Neuronal stem cell (in vitro differentiated cells): ENCODE measurements at places on chromosomes 6 and 20.
A peak's percentile ranks its signal among the peaks of the same experiment; 100 is the strongest.

GRCh38 chr6:136244061-136244616 is 6.0 kb downstream of the MTFR2 start:
- H3K4me3 ChIP-seq, result no peak overlapping the region
- H3K27me3 ChIP-seq, result no peaks in the 10 kb centered on the region
- no peak for DNase-seq
- no peaks in the 10 kb centered on the region for H3K36me3 ChIP-seq
- no peak overlapping the region for H3K27ac ChIP-seq
- H3K4me1 ChIP-seq, result no peaks in the 10 kb centered on the region

GRCh38 chr6:43931201-43931600 is 161.2 kb downstream of the VEGFA start:
- no peak overlapping the region for H3K27ac ChIP-seq
- peaks cover 21% of the 10 kb centered on the region for H3K4me1 ChIP-seq
- no peaks in the 10 kb centered on the region for H3K27me3 ChIP-seq
- DNase-seq, result no peak
- no peaks in the 10 kb centered on the region for H3K36me3 ChIP-seq
- no peak overlapping the region for H3K4me3 ChIP-seq

GRCh38 chr6:44238687-44239350 is 8.1 kb upstream of the HSP90AB1 start:
- no peak overlapping the region for H3K27ac ChIP-seq
- peaks cover 2% of the 10 kb centered on the region for H3K36me3 ChIP-seq
- DNase-seq, result no peak
- H3K27me3 ChIP-seq, result no peaks in the 10 kb centered on the region
- peaks cover 14% of the 10 kb centered on the region for H3K4me1 ChIP-seq

- DNase-seq, result no peak
- no peak overlapping the region for H3K4me3 ChIP-seq
- H3K36me3 ChIP-seq, result no peaks in the 10 kb centered on the region
- no peak overlapping the region for H3K27ac ChIP-seq
These were observed 536.7 kb upstream of the JARID2 start for GRCh38 chr6:14709066-14709670.

DNA sequence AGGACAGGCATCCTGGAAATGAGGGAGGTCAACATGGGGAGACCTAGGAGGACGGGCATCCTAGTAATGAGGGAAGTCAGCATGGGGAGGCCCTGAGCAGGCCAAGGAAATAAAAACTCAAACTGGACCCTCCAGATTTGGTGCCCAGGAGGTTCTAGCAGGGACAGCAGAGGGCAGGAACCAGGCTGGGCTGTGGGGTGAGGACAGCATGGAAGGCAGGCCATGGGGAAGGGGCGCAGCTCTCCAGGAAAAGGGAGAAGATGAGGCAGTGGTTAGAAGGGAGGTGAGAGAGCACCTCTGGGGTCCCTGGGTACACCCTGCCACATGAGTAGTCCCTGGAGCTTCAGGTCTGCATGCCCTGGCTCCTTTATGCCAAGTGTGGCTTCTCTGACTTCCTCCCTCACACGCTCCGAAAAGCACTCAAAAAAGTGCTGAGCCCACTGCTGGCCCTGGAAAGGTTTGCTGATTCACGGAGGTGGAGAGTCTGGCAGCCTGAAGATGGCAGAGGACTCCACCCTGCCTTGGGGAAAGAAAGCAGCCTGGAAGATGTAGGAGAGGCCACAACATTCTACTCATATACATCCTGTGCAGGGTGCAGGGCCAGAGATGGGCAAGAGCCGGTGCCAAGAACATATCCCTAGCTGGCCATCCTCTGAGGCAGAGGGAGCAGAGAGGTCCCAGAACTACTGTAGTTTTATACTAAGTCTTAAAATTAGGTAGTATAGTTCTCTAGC is 154.9 kb downstream of the MRPL14 start:
- no peaks in the 10 kb centered on the region for H3K27me3 ChIP-seq
- H3K36me3 ChIP-seq, result no peaks in the 10 kb centered on the region
- no peak for DNase-seq
- peaks cover 15% of the 10 kb centered on the region for H3K4me1 ChIP-seq
- no peak overlapping the region for H3K4me3 ChIP-seq

DNA sequence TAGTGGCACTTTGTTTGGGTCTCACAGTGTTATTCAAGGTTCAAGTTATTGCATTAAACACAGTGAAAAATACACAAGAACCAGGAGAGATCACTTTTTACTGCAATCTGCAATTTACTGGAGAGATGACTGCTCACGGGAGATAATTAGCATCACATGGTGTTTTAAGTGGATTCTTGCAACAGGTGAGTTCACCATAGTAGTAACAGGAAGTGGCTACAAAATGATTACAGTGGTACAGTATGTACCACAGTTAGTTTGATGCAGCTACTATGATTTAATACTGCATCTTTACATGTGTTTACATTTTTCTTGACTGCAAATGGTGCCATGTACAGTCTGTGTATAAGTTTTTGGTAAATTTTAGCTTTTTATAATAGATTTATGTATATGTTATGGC is 96.5 kb upstream of the SCP2D1 start:
- no peaks in the 10 kb centered on the region for H3K4me1 ChIP-seq
- no peaks in the 10 kb centered on the region for H3K27me3 ChIP-seq
- H3K36me3 ChIP-seq, result no peaks in the 10 kb centered on the region

GRCh38 chr6:56516003-56516402 is 126.7 kb downstream of the DST start:
- H3K4me1 ChIP-seq, result no peaks in the 10 kb centered on the region
- DNase-seq, result no peak
- no peak overlapping the region for H3K27ac ChIP-seq

GRCh38 chr20:3935295-3935955 is 46.2 kb downstream of the PANK2 start:
- peaks cover 78% of the 10 kb centered on the region for H3K36me3 ChIP-seq
- H3K4me1 ChIP-seq, result no peaks in the 10 kb centered on the region
- DNase-seq, result no peak
- H3K4me3 ChIP-seq, result no peak overlapping the region
- no peaks in the 10 kb centered on the region for H3K27me3 ChIP-seq

GRCh38 chr6:154738551-154738961 is 5.3 kb downstream of the SCAF8 start:
- H3K27me3 ChIP-seq, result no peaks in the 10 kb centered on the region
- peaks cover 8% of the 10 kb centered on the region for H3K4me1 ChIP-seq
- H3K4me3 ChIP-seq, result no peak overlapping the region
- H3K36me3 ChIP-seq, result peaks cover 4% of the 10 kb centered on the region
- peak overlapping the region; percentile 39 for H3K27ac ChIP-seq
- DNase-seq, result peak; percentile 35

DNA sequence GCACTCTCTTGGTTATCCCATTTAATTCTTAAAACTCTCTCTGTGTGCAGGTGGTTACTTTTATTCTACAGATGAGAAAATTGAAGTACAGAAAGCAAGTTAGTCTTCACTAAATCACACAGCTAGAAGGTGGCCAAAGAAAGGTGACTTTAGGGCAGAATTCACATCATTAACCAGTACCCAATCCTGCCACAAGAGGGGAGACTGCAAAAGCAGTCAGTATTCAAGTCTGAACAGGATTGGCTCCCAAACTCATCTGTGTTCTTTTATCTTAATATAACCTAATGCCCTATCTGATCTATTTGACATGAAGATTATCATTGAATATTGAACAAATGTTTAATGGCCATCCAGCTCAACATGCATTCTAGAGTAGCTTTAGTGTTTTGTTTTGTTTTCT is 225.3 kb upstream of the FAM83B start:
- no peaks in the 10 kb centered on the region for H3K4me1 ChIP-seq
- H3K27me3 ChIP-seq, result no peaks in the 10 kb centered on the region
- H3K36me3 ChIP-seq, result no peaks in the 10 kb centered on the region
- DNase-seq, result no peak
- H3K4me3 ChIP-seq, result no peak overlapping the region
- no peak overlapping the region for H3K27ac ChIP-seq

DNA sequence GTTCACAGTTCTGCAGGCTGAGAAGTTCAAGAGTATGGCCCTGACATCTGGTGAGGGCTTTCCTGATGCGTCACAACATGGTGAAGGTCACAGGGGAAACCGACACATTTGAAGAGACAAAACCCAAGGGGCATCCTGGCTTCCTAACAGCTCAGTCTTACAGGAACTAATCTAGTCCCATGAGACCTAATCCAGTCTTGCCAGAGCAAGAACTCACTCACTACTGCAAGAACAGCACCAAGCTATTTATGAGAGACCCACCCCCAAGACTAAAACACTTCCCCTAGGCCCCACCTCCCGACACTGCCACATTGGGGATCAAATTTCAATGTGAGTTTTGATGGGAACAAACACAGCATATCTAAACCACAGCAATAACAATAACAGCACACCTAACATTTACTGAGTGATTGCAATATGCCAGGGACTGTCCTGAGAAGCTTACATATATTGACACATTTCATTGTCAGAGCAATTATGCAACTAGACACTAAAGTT is 46.6 kb downstream of the TPBG start:
- no peaks in the 10 kb centered on the region for H3K36me3 ChIP-seq
- H3K4me3 ChIP-seq, result no peak overlapping the region
- H3K27me3 ChIP-seq, result no peaks in the 10 kb centered on the region
- DNase-seq, result no peak

DNA sequence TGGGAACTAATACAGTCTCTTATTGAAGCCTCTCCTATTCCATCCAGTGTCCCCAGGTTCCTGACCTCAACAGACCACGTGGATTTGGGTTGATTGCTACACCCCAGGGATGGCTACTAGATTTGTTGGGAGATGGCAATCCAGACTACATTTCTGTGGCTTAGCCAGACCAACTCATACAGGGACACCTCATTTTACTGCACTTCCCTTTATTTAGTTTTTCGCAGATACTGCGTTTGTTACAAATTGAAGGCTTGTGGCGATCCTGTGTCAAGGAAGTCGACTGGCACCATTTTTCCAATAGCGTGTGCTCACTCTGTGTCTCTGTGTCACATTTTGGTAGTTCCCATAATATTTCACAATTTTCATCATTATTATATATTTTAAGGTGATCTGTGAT is 10.3 kb upstream of the MTRF1L start:
- no peak for DNase-seq
- no peak overlapping the region for H3K4me3 ChIP-seq
- no peaks in the 10 kb centered on the region for H3K27me3 ChIP-seq
- H3K27ac ChIP-seq, result no peak overlapping the region
- no peaks in the 10 kb centered on the region for H3K4me1 ChIP-seq
- H3K36me3 ChIP-seq, result no peaks in the 10 kb centered on the region

DNA sequence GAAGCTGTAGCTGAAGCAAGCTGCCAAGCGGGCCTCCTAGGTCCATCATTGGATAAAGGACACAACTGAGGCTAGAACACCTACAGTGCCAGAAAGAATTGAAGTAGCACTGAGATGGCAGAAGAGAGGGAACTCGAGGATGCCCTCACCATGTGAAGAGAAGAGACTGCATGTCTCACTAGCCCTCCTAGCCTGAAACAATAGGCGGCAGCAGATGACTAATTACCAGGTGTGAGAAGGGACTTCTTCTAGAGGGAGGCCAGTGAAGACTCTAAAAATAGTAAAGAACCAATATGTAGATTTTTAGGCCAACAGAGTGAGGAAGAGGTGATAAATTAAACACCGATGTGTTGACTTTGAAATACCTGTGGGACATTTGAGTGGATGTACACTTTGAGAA is 50.3 kb downstream of the LGSN start:
- no peak overlapping the region for H3K27ac ChIP-seq
- no peak overlapping the region for H3K4me3 ChIP-seq
- no peaks in the 10 kb centered on the region for H3K27me3 ChIP-seq
- no peak for DNase-seq
